Stimulated activated CD4-positive, alpha-beta T cell treated with anti-CD3 and anti-CD28 coated beads, Interleukin-1b, Interleukin-23, amount 100 ng/mL, for 1 hour (primary cell): ENCODE measurements at places on chromosomes 3 and 15.

- DNase-seq, result no peak
These were observed 4.1 kb downstream of the UBE2E1 start for GRCh38 chr3:23809840-23810342.

- no peak for DNase-seq
These were observed 31.8 kb downstream of the FSTL1 start for GRCh38 chr3:120418866-120419490.

DNA sequence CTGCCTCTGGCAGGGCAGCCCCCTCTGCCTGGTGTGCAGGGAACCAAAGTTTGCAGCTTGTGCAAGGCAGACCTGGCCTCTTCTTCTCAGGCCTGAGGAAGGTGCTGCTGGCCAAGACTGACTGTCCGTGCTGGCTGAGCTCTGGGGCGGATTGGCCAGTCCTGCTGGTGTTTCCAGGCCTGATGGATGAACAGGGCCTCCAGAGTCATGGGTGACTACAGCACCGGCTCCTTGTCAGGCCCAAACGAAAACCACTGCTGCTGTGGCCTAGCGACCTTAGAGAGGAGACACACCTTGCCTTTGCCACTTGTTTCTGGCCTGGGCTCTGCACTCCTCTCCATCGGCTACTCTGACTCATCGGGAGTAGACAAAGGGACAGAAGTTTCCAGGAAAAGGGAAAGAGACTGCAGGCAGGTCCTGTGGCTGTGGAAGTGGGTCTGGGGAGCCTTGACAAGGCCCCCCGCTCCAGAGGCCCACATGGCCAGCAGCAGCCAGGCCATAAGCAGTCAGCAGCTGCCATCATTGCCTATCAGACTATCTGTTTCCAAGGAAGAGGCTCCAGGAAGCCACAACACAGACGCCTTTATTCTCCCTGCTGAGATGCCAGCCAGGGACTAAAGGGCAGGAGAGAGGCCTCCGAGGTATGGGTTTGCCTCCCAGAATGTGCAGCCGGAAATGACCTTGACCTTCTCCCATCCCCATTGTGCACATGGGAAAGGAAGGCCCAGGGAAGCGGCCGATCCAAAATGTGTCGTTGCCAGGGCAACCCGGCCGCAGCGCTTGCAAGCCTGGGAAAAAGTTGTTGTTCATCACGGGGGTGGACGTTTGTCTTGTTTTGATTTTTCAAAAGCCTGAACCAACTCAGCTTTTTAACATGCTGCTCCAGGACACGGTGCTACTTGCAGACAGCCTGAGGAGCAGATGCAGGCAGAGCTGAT lies 160.5 kb downstream of the CHSY1 start:
- DNase-seq, result no peak

- DNase-seq, result no peak
These were observed 95.0 kb upstream of the TERB2 start for GRCh38 chr15:44861439-44861910.

DNA sequence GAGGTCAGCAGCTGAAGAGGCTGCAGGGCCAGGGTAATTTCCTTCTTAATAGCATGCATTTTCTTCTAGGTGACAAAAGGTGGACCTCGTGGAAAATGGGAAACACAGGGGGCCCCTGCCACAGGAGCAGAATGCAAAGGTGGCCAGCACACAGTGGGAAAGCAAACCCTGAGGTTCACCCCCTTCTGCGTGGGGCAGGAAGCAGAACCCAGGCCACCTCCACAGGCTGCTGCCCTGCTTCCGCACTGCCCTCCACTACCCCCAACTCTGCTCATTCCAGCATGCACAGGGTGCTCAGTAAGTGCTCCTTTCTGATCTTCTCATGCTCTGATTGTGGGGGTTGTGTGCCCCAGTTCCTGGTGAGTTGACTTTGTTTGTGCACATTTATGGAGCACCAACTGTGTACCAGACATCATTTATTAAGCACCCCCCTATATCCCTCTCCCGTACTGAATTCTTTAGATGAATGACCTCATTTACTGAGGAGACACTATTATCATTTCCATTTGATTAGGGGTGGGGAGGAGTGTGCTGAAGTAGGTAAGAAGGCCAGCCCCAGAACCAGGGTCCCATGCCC lies 12.7 kb upstream of the FGD5 start:
- no peak for DNase-seq

- no peak for DNase-seq
These were observed 1202.7 kb downstream of the OTOL1 start for GRCh38 chr3:162699291-162699690.

GRCh38 chr3:46114323-46114988 lies 87.2 kb upstream of the XCR1 start:
- DNase-seq, result no peak

GRCh38 chr15:81047928-81048327 lies 47.2 kb downstream of the TLNRD1 start:
- no peak for DNase-seq

- no peak for DNase-seq
These were observed 3.0 kb upstream of the MAP1A start for GRCh38 chr15:43514241-43515057.

GRCh38 chr3:51099794-51100535 lies 285.1 kb upstream of the MANF start:
- DNase-seq, result no peak

DNA sequence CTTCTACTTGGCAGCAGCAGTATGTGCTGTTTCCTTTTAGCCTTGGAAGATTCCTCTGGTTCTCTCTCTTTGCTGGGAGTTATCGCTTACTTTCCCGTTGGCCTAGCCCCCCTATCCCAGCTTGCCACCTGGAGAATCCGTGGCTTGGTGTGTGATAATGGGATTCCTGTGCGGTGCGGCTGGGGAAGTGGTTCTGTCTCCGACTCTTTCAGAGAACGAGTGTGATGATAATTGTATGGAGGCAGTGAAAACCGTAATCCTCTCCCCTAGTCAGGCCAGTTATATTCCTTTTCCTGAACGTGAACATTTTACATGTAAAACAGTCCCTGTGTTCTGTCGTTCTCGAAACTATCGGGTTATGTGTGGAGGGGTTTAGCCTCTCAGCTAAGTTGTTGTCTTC lies 300.1 kb upstream of the C2CD4B start:
- no peak for DNase-seq
